CD4-positive, alpha-beta T cell (primary cell): ENCODE measurements at places on chromosomes 1 and 21.

GRCh38 chr1:29282924-29283803 is 46.8 kb downstream of the PTPRU start:
- DNase-seq, result no peak

DNA sequence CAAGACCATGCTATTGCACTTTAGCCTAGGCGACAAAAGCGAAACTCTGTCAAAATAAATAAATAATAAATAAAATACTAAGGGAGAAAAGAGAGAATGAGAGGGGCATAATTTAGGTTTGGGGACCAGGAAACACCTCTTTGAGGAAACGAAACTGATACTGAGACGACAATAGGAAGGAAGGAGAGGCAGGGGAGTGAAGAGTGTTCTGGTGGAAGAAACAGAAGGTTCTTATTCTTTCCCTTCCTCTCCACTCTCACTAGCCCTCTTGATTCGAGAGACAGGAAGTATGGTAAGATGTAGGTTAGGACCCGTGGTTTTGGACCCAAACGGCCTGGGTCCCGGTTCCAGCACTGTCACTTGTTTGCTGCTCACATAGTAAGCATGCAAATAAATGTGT is 1.6 kb upstream of the NKAIN1 start:
- no peak for DNase-seq

DNA sequence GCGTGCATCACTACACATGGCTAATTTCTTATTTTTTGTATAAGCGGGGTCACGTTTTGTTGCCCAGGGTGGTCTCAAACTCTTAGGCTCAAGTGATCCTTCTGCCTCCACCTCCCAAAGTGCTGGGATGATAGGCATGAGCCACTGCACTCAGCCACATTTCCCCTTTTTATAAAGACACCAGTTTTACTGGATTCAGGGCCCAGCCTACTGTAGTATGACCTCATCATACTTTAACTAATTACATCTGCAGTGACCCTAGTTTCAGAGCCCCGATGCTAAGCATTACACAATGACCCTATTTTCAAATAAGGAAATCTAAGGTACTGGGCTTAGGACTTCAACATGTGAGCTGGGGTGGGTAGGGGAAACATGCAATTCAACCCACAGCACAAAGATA is 31.8 kb upstream of the ENAH start:
- no peak for DNase-seq

DNA sequence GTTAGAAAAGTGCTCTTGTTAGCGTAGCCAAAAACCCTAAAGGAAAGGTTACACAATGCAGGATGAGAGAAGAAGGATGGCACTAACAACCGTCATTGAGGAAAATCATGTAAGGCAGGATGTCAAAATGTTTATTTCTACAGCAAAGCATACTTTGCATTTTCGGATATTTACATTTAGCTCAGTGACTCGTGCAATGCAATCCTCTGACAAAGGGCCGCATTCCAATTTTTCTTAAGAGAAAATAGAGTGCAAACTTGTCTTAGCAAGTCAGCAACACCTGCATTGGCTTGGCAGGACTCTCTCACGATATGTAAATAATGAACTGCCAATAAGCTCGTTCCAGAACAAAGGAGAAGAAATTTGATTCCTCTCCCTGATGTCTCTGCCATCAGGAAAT is 33.3 kb downstream of the TIAM1 start:
- no peak for DNase-seq

DNA sequence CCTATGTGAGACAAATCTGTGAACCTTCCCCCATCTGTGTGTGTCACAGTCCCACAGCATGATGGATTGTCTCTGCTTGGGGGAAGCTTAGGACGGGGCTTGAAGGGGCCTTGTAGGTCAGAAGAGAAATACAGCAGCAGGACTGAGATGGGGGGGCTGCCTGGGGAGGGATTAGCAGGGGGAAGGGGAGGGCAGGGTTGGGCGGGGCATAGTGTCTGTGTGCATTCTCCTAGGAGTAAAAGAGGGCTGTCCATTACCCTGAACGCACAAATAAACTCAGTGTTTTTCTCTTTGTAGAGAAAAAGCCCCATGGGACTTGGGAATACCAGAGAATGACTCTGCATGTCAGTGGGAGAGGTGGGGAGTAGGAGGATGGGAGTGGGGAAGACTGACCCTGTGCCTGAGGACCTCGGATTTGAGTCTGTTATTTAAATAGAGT is 16.4 kb downstream of the RNF220 start:
- no peak for DNase-seq

DNA sequence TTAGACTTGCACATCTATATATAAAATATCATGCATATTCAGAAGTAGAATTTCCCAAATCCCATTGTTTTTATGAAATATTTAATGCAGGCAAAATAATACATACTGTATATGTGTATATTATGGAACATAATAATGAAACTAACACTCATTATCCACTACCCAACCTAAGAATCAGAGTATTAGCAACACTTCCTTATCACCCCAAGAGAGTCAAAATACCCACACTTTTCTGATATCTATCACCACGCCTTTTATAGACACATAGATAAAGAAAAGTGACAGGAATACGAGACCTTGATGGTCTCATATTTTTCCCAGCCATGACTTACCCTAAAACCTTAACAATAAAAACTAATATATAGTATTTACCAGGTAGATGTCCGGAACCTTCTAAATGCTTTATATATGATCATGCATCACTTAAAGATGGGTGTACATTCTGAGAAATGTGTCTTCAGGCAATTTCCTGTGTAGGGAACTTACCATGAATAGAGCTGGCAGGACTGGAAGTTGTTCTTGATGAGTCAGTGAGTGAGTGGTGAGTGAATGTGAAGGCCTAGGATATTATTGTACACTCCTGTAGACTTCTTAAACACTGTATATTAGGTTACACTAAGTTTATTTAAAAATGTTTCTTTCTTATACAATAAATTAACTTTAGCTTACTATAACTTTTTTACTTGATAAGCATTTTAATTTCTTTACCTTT is 45.5 kb downstream of the TNFSF4 start:
- no peak for DNase-seq

GRCh38 chr1:39046613-39047210 is 20.6 kb downstream of the NDUFS5 start:
- DNase-seq, result no peak
